ENCODE measurements at places on chromosomes 3 and 15. TPM values are rescaled to one million over a fixed set of nuclear protein-coding genes. Genes with fewer than 3 reads are reported as not detected.

Gene TM4SF1
- 223 TPM for total RNA-seq

Gene PDCD10
- total RNA-seq, result 47.4 TPM

Gene FRMD4B
- 6.0 TPM for total RNA-seq

Gene COL6A5
- total RNA-seq, result not detected
